ENCODE measurements at places on chromosomes 13 and 19. TPM values are rescaled to one million over a fixed set of nuclear protein-coding genes. Genes with fewer than 3 reads are reported as not detected.

CEACAM20 gene
- not detected for total RNA-seq

ZNF563 gene
- 3.4 TPM for total RNA-seq

DENND1C gene
- 0.10 TPM for total RNA-seq

STK24 gene
- total RNA-seq: 130 TPM

NCAN gene
- not detected for total RNA-seq

MCOLN1 gene
- 8.2 TPM for total RNA-seq

ENOX1 gene
- total RNA-seq: 1.5 TPM

Measured in foreskin keratinocyte (primary cell).